ENCODE measurements at places on chromosomes 11 and 22. TPM values are rescaled to one million over a fixed set of nuclear protein-coding genes. Genes with fewer than 3 reads are reported as not detected.

LDHAL6A gene
- total RNA-seq, result 0.20 TPM

HBB gene
- total RNA-seq, result not detected

PHLDA2 gene
- total RNA-seq, result 1.1 TPM

LZTR1 gene
- 112 TPM for total RNA-seq

OR6A2 gene
- total RNA-seq, result not detected

RPS25 gene
- total RNA-seq, result 2,705 TPM

ELMOD1 gene
- not detected for total RNA-seq

POU2F3 gene
- total RNA-seq, result not detected

PNPLA5 gene
- total RNA-seq, result not detected

GPHA2 gene
- total RNA-seq, result 0.47 TPM

MFRP gene
- not detected for total RNA-seq

RAG1 gene
- 1.0 TPM for total RNA-seq

ZBTB16 gene
- 8.2 TPM for total RNA-seq

KCNQ1OT1 gene
- total RNA-seq, result 0.38 TPM

CCDC87 gene
- total RNA-seq, result not detected

HTR3B gene
- total RNA-seq, result not detected

FOLR3 gene
- not detected for total RNA-seq

Data from CD4-positive, alpha-beta memory T cell (primary cell).